ENCODE measurements at places on chromosomes 12 and 14. TPM values are rescaled to one million over a fixed set of nuclear protein-coding genes. Genes with fewer than 3 reads are reported as not detected.

The ACOT6 gene
- total RNA-seq = not detected

- H3K4me1 ChIP-seq = no peaks in the 10 kb centered on the region
- no peak for DNase-seq
- H3K27me3 ChIP-seq = no peaks in the 10 kb centered on the region
- H3K4me3 ChIP-seq = no peak overlapping the region
These were observed 44.6 kb upstream of the PPP4R3A start for GRCh38 chr14:91554535-91555332.

- no peaks in the 10 kb centered on the region for H3K4me1 ChIP-seq
- DNase-seq = no peak
- no peak overlapping the region for H3K4me3 ChIP-seq
- no peaks in the 10 kb centered on the region for H3K36me3 ChIP-seq
- H3K27ac ChIP-seq = no peak overlapping the region
These were observed 23.0 kb downstream of the BTBD6 start for GRCh38 chr14:105271224-105271890.

DNA sequence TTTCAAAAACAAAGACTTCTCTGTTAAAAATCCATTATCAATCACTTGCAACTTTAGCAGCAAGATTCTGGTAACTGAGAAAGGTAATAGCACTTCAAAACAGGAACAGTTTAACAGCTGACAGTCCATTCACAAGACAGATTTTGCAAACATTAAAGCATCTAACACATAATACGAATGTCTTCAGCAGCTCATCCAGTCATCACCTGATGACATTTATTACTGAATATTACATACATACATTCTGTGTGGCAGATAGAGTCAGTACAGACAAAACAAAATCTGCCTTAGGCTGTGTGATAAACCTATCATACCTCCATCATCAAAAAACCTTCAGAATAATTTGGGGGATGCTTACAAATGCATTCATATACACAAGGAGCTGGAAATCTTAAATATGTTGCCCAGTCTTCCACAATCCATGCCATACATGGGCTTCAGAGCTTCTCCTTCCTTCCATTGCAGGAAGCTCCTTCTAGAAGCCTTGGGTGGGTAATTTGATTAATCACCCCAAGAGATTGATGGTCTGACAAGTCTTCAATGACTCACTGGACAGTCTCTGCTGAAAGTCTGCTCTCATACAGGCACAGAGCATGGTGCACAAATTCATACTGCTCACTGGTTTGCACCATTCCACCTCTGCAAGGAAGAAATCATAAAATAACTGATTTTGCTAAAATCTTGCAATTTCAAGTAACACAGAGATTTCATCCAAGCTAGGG is 1.6 kb upstream of the PTPRB start:
- H3K4me3 ChIP-seq = no peak overlapping the region
- no peaks in the 10 kb centered on the region for H3K4me1 ChIP-seq
- no peaks in the 10 kb centered on the region for H3K27me3 ChIP-seq
- DNase-seq = no peak

GRCh38 chr14:104265918-104266630 is 127.7 kb downstream of the KIF26A start:
- no peak overlapping the region for H3K4me3 ChIP-seq
- no peak for DNase-seq
- H3K36me3 ChIP-seq = no peaks in the 10 kb centered on the region
- no peaks in the 10 kb centered on the region for H3K27me3 ChIP-seq
- H3K4me1 ChIP-seq = no peaks in the 10 kb centered on the region
- no peak overlapping the region for H3K27ac ChIP-seq

- H3K27ac ChIP-seq = no peak overlapping the region
- H3K27me3 ChIP-seq = no peaks in the 10 kb centered on the region
- DNase-seq = no peak
- no peak overlapping the region for H3K4me3 ChIP-seq
These were observed 104.2 kb downstream of the C12orf50 start for GRCh38 chr12:87925021-87925420.

DNA sequence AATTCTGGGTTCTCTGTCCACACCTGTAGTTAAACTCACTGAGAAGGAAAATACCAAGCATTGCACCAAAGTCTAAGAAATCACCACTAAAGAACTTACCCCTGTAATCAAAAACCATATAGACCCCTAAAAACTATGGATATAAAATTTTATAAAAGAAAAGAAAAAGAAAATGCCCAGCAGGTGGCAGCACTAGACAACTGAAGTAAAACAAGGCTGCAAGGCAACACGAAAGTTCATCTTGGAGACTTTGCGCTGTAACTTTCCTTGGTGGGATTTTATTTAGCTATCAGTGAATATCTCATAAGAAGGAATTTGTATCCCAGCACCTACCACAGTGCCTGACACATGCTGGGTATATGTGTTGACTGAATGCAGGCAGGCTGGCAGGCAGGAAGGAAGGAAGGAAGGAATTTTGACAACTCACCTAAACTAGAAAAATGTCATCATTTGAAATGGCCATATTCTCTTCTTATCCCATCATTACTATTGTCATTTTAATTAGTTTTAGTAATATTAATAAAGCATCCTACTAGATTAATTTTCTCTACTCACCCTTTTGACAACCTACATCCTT is 68.2 kb upstream of the ETV6 start:
- DNase-seq = peak; percentile 63
- H3K36me3 ChIP-seq = no peaks in the 10 kb centered on the region
- H3K4me3 ChIP-seq = no peak overlapping the region
- H3K27me3 ChIP-seq = no peaks in the 10 kb centered on the region

The SOAT2 gene
- 0.42 TPM for total RNA-seq

The SIRT4 gene
- total RNA-seq = 5.9 TPM

DNA sequence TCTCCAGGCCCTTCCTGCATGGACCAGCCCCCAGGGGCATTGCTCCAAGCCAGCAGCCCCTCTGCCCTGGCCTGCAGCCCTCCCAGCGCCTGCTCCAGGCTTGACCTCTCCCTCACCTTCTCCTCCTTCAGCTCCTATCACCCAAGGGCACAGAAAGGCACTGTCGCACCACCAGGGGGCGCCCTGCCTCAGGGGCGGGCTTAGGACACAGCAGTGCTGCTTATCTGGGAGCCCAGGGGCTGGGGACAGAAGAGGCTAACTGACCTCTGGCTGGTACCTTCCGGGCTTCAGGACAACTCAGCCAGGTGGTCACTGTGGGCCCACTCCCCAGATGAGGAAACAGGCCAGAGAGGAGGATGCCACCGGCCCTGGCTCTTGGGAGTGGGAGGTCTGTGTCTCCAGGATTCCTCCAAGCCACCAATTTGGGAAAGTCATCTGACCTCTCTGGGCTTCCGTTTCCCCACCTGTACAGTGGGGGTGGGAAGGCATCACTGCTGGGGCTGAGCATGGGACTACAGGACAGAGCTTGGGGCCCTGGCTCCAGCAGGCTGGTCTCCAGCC is 25.3 kb upstream of the GPR132 start:
- no peaks in the 10 kb centered on the region for H3K36me3 ChIP-seq
- H3K27me3 ChIP-seq = no peaks in the 10 kb centered on the region
- H3K4me3 ChIP-seq = no peak overlapping the region
- H3K4me1 ChIP-seq = peaks cover 41% of the 10 kb centered on the region

GRCh38 chr12:132711080-132711843 is 620 bp downstream of the PGAM5 start:
- peaks cover 15% of the 10 kb centered on the region for H3K36me3 ChIP-seq
- no peak overlapping the region for H3K4me3 ChIP-seq
- DNase-seq = no peak
- peak overlapping the region; percentile 64 for H3K27ac ChIP-seq
- no peaks in the 10 kb centered on the region for H3K27me3 ChIP-seq

DNA sequence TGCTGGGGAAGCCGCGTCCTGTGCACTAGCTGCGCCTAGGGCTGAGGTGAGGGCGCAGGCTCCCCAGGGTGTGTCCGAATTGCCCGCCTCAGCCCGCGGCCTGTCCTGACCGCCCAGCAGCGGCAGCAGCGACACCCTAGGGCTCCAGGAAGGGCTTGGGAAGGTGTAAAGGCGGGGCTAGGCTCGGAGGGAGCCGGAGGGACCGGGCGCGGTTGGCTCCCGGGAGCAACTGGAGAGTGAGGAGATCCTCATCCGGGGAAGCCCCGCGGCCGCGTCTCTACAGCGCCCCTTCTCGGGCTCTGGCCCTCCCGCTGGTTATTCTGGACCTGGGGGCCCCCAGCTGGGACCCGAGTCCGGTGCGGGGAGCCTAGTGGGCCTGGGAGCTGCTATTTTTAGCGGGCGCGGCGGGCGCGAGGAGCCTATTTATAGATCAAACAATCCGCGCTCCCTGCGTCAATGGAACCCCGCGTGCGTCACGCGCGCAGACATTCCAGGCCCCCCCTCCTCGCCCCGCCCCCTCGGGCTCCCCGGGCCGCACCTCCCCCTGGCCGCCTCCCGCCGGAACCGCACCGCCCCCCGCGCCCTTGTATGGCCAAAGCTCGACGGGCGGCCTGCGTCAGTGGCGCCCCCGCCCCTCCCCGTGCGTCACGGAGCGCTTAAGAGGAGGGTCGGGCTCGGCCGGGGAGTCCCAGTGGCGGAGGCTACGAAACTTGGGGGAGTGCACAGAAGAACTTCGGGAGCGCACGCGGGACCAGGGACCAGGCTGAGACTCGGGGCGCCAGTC is at the start of gene NR4A1:
Gene NR4A1, plus strand, starts transcription at position 685 of the 784 bp plus-strand sequence. CDS start 2,887 bp downstream, outside the sequence.
- peak; percentile 99 for DNase-seq
- no peaks in the 10 kb centered on the region for H3K27me3 ChIP-seq
- H3K4me3 ChIP-seq = peak within 1 kb of the TSS; percentile 84
- H3K4me1 ChIP-seq = peaks cover 33% of the 10 kb centered on the region

DNA sequence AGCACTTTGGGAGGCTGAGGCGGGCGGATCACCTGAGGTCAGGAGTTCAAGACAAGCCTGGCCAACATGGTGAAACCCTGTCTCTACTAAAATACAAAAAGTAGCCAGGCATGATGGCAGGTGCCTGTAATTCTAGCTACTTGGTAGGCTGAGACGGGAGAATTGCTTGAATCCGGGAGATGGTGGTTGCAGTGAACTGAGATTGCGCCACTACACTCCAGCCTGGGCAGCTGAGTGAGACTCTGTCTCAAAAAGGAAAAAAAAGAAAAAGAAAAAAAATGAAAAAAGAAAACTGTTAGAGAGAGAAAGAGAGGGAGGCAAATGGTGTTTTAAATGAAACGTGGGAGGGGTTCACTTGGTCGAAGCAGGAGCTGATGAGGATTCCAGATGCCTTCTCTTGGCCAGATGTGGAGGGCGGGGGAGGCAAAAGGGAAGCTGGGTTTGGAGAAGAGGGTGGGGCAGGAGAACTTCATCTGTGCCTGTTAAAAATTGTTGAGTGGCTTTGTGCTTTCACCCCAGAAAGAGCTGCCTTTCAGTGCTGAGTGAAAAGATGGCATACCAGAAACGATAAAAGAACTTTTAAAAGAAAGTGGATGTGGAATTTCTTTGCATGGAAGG is 1.1 kb downstream of the EMP1 start:
- H3K27me3 ChIP-seq = no peaks in the 10 kb centered on the region
- no peak overlapping the region for H3K27ac ChIP-seq
- H3K36me3 ChIP-seq = no peaks in the 10 kb centered on the region
- H3K4me3 ChIP-seq = no peak overlapping the region

The RNASE7 gene
- total RNA-seq = not detected

- no peak overlapping the region for H3K4me3 ChIP-seq
- H3K27ac ChIP-seq = no peak overlapping the region
- no peaks in the 10 kb centered on the region for H3K27me3 ChIP-seq
- no peaks in the 10 kb centered on the region for H3K4me1 ChIP-seq
These were observed 37.5 kb downstream of the P2RX7 start for GRCh38 chr12:121170151-121170550.

- peaks cover 66% of the 10 kb centered on the region for H3K27me3 ChIP-seq
- no peak overlapping the region for H3K27ac ChIP-seq
- H3K36me3 ChIP-seq = no peaks in the 10 kb centered on the region
- H3K4me1 ChIP-seq = peaks cover 8% of the 10 kb centered on the region
These were observed 2.4 kb upstream of the TBX3 start for GRCh38 chr12:114686426-114686772.

- H3K27me3 ChIP-seq = no peaks in the 10 kb centered on the region
- no peak overlapping the region for H3K27ac ChIP-seq
- no peak for DNase-seq
- no peaks in the 10 kb centered on the region for H3K4me1 ChIP-seq
- H3K4me3 ChIP-seq = no peak overlapping the region
- no peaks in the 10 kb centered on the region for H3K36me3 ChIP-seq
These were observed 14.1 kb upstream of the NT5DC3 start for GRCh38 chr12:103855036-103855712.

GRCh38 chr12:19080918-19081317 is 48.6 kb upstream of the PLEKHA5 start:
- H3K27ac ChIP-seq = no peak overlapping the region
- no peaks in the 10 kb centered on the region for H3K36me3 ChIP-seq

GRCh38 chr14:50334211-50334610 is 22.1 kb downstream of the DMAC2L start:
- DNase-seq = no peak
- H3K36me3 ChIP-seq = no peaks in the 10 kb centered on the region
- no peak overlapping the region for H3K27ac ChIP-seq
- H3K4me3 ChIP-seq = no peak overlapping the region
- H3K4me1 ChIP-seq = peaks cover 9% of the 10 kb centered on the region
- no peaks in the 10 kb centered on the region for H3K27me3 ChIP-seq

- H3K27me3 ChIP-seq = no peaks in the 10 kb centered on the region
- no peaks in the 10 kb centered on the region for H3K4me1 ChIP-seq
These were observed 17.6 kb downstream of the A2M start for GRCh38 chr12:9098115-9098452.

The SPX gene
- total RNA-seq = 0.49 TPM

- H3K4me3 ChIP-seq = no peak overlapping the region
- peaks cover 13% of the 10 kb centered on the region for H3K36me3 ChIP-seq
- H3K27ac ChIP-seq = no peak overlapping the region
- peaks cover 97% of the 10 kb centered on the region for H3K4me1 ChIP-seq
These were observed 9.8 kb downstream of the SLC38A1 start for GRCh38 chr12:46259071-46259470.

GRCh38 chr12:7731486-7731885 is 15.7 kb downstream of the CLEC4C start:
- no peak overlapping the region for H3K27ac ChIP-seq
- H3K4me1 ChIP-seq = no peaks in the 10 kb centered on the region
- H3K36me3 ChIP-seq = no peaks in the 10 kb centered on the region
- no peak for DNase-seq

The EPYC gene
- total RNA-seq = not detected

The GZMH gene
- total RNA-seq = not detected

- no peaks in the 10 kb centered on the region for H3K27me3 ChIP-seq
- DNase-seq = no peak
- H3K36me3 ChIP-seq = no peaks in the 10 kb centered on the region
- H3K27ac ChIP-seq = no peak overlapping the region
- H3K4me1 ChIP-seq = no peaks in the 10 kb centered on the region
These were observed 49.1 kb upstream of the CAND1 start for GRCh38 chr12:67220065-67220464.

- H3K27me3 ChIP-seq = no peaks in the 10 kb centered on the region
- no peaks in the 10 kb centered on the region for H3K4me1 ChIP-seq
- H3K27ac ChIP-seq = no peak overlapping the region
These were observed 26.0 kb upstream of the RXYLT1 start for GRCh38 chr12:63753743-63754142.

GRCh38 chr14:53055003-53055402 is 98.1 kb downstream of the DDHD1 start:
- H3K27me3 ChIP-seq = no peaks in the 10 kb centered on the region
- H3K36me3 ChIP-seq = peaks cover 18% of the 10 kb centered on the region
- no peak overlapping the region for H3K27ac ChIP-seq
- DNase-seq = no peak
